Forelimb muscle (tissue), 1 donor: ENCODE measurements at places on chromosomes 13 and 19. TPM values are rescaled to one million over a fixed set of nuclear protein-coding genes. Genes with fewer than 3 reads are reported as not detected.

The KLC3 gene
- polyA plus RNA-seq, result 0.20 TPM

The OR7D4 gene
- not detected for polyA plus RNA-seq

The ZNF414 gene
- 13.8 TPM for polyA plus RNA-seq

The WDR62 gene
- polyA plus RNA-seq, result 2.5 TPM

The CYP4F8 gene
- not detected for polyA plus RNA-seq

The ZSCAN1 gene
- polyA plus RNA-seq, result 0.91 TPM

The ATP4A gene
- not detected for polyA plus RNA-seq

The CEACAM5 gene
- polyA plus RNA-seq, result not detected

The NDUFB7 gene
- 132 TPM for polyA plus RNA-seq

The DIAPH3 gene
- polyA plus RNA-seq, result 6.5 TPM

The C1QTNF9B gene
- 2.0 TPM for polyA plus RNA-seq

- DNase-seq, result no peak
Measured at GRCh38 chr19:46081928-46082727, 41.3 kb upstream of the IGFL4 start.

DNA sequence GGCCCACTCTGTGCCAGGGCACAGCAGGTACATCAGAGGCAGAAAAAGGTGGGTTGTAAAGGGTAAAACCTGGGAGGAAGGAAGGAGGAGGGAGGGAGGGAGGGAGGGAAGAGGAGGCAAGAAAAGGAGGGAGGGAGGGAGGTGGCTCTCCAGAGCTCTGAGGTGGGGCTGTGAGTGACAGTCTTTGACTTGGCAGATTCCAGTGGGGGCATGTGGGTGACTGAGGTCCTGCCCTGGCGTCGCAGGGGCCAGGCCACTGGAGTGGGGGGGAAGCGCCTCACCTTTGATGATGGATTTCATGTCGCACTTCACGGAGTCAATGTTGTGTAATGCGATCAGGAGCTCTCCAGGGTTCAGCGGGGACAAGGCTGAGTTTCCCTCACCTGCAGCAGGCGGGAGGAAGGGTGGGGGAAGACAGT lies 6.0 kb upstream of the RSPH6A start:
- DNase-seq, result no peak

DNA sequence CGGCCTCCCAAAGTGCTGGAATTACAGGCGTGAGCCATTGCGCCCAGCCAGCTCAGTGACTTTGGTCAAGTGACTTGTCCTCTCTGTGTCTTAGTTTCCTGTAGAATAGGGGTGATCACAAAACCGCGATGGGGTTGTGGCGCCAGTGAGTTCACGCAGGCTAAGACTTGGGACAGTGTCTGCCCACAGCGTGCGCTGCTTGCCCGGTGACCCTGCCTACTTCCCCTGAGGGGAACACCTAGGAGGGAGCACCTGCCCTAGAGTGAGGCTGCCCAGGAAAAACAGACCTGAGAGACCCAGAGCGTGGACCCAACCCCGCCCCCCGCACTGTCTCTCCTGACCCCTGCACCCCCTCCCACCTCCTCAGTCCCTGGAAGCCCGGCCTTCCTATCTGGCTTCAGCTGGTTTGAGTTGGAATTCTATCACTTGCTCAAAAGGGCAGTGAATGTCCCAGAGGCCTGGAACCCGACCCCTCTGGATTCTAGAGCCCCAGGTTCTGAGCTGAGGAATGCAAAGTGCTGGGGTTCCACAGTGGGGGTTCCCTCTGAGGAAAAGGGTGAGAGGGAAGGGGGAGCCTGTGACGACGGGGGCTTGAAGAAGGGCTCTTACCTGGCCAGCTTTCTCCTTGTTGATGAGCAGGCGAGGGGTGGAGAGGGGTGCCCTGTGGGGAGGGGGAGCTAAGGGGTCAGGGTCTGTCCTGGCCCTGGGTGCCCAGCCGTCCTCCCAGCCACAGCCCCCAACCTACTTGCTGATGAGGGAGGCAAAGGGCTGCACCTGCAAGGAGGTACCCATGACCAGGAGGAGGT lies 2.2 kb upstream of the RINL start:
- DNase-seq, result no peak

- no peak for DNase-seq
Measured at GRCh38 chr19:30374865-30375552, 2.8 kb downstream of the ZNF536 start.

DNA sequence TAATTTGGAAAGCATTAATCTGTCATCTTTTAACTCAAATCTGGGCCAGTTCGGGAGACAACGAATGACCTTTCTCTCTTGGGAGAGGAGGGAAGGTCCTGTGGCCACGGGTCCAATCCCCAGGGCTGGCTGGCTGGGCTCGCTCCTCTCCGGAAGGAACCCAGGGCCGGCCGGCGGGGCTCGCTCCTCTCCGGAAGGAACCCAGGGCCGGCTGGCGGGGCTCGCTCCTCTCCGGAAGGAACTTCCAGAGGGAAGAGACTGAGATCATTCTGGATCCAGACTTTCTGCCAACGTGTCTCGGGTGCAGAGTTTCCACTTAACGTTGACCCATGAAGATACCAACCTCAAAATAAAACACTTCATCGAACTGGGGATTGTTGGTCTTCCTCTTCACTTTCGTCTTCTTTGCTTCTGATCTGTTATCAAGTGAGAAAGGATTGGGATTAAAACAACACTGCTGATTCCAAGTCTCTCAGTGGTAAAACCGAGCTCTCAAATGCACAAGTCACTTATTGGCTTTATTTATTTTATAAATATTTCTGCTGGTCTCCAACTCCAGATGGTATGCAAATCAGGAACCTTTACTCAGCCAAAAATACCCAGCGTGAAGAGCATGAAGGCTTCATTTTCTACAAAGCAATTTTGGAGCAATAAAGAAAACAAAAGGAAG lies 53.3 kb upstream of the C13orf46 start:
- DNase-seq, result no peak

- no peak for DNase-seq
Measured at GRCh38 chr19:2457394-2458037, 757 bp upstream of the LMNB2 start.

GRCh38 chr13:62294244-62294643 lies 878.6 kb upstream of the PCDH20 start:
- no peak for DNase-seq

DNA sequence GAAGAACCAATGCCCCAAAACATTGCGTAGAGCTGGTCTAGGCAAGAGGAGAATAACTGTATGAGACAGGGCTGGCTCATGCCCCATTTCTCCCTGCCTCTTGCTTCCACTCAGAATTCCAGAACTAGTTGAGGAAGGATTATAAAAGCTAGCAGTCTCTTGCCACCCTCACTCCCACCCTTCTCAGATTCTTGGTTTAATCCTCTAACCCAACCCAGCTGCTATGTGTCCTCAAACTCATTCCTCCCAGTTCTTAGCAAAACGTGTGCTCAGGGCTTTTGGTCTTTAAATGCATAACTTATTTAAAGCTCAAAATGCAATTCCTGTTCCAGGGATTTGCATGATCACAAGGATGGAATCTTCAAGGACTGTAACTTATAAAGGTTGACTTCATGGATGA lies 466.3 kb downstream of the COG6 start:
- no peak for DNase-seq

DNA sequence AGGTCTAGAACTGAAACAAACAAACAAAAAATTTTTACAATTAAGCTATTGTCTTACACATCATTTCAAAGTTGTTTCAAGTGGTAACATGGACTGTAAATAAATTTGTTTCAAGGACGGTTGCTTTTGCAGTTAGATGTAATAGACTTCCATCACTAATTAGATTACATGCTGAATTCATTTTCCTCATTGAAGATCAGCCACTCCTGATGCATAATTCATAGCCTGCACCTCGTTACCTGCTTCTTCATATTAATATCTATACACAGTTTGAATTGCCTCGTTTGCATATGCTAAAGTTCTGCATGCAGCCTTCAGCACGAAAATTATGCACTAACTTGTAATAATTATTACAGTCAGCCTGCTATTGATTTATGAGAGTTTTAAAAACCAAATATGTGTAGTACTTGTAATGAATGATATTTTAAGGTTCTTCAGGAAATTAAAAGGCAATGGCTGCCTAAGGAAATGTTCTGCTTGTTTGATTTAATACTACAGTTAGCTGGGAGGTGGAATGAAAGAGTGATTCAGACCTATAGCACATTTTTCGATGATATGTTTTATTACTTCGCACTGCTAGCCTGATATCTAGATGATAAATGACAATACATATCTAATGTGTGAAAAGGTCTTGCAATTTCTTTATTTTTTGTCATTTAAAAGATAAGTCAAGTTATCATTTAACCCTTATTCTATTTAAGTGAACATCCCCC lies 184.9 kb downstream of the DACH1 start:
- DNase-seq, result no peak

- DNase-seq, result no peak
Measured at GRCh38 chr13:73902847-73903246, 231.4 kb downstream of the KLF12 start.

DNA sequence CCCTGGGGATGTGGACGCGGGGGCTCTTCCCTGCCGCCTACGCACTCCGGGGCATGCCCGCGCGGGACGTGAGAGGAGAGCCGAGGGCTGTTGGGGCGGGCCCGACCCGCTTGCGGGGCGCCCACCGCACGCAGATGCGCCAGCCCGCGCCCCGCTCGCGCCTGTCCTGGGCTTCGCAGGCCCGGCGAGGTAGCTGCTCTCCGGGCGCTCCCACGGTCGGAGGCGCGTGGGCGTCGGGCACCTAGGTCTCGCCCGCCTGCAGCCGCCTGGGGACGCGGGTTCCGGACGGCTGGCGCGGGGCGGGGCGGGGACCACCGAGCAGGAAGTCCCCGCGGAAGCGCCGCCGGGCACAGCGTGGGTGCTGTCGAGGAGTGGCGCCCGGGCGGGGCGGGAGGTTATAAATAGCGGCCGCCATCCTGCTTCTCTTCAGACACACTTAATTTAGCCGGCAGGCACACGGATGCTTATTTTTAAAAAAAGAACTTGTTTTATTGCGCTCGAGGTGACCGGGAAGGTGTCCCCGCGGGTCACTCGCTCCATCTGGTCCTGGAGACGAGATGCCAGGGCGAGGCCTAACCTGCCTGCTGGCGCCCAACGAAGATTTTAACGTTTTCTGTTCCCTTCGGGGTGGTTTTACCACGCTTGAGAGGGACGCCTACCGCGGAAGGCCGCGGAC lies 561 bp upstream of the GJA3 start:
- no peak for DNase-seq

DNA sequence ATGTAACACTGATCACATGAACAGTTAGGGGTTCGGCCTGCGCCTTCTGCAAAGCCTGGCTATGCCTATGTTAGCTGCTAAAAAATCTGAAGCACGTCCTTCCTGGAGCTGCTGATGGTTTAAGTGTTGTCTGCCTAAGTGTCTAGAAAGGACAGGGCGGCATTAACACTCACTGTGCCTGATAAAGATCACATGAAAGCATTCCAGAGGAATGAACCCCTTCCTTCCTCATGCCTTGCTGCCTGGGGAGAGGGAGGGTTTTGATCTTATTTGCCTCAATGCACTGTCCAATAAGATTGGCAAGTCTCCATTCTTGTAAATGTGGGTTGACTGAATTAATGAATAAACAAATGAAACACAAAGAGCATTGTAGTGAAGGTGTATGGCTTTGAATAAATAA lies 5.2 kb downstream of the DOCK9 start:
- DNase-seq, result no peak

DNA sequence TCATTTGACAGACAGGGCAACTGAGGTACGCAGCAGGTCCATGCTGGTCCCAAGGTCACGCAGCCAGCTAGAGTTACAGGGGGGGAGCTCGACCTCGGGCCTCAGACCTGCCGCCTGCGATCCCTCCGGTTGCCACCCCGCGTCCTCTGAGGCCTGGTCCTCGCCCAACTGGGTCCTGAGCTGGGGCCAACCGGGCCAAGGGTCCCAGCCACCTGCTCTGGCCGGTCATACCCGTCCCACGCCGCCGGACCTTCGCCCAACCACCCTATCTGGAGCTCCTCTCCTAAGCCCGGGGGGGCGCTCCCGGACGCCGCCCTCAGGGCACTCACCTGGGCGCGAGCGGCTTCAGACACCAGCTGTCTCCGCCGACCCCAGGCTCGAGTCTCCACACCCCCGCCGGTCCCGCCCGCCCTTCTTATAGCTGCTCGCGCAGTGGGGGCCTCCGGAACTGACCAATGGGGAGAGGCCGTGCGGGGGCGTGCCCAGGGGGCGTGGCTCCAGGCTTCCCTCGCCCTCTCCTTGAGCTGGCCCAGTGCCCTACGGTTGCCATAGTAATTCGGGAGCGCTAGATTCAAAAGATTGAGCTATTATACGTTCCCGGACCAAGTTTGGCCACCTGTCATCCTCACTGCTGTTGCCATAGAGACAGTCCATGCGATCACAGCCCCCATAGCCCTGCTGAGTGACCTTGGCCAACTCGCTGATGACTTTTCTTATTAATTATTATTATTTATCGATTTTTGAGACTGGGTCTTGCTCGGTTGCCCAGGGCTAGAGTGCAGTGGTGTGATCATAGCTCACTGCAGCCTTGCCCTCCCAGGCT lies at the start of gene PLIN5:
Gene PLIN5, minus strand, starts transcription at position 389 of the 823 bp plus-strand sequence. CDS start 1,150 bp downstream, outside the sequence.
- DNase-seq, result no peak

- no peak for DNase-seq
Measured at GRCh38 chr13:32473650-32474049, 45.7 kb upstream of the N4BP2L1 start.

DNA sequence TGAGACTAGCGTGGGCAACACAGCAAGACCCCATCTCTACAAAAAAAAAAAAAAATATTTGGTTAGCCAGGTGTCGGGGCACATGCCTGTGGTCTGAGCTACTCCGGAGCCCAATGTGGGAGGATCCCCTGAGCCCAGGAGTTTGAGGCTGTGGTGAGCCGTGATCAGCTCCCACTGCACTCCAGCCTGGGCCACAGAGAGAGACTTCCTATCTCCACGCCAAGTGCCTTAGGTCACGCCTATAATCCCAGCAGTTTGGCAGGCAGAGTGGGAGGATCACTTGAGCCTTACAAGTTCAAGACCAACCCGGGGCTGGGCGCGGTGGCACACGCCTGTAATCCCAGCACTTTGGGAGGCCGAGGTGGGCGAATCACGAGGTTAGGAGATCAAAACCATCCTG lies 8.7 kb upstream of the ADAT3 start:
- no peak for DNase-seq

DNA sequence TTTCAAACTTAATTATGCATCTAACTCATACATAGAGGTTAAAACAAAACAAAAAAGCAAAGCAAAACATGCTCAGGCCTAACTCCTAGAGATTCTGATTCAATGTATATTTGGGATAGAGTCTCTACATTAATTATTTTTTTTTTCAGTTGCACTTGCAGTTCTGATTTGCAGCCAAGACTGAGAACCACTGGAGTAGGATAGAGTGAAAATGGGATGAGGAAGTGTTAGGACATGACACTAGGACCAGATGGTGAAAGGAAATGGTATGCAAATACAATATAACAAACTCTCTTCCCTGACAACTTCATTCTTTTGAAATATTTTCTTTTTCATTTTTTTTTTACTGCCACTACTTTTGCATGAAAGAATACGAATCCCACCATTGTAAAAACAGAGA lies 1.8 kb downstream of the CCDC122 start:
- DNase-seq, result no peak

GRCh38 chr19:12187625-12188024 lies 24.7 kb downstream of the ZNF136 start:
- DNase-seq, result no peak

GRCh38 chr13:44133626-44134025 lies 240.0 kb upstream of the SERP2 start:
- no peak for DNase-seq

DNA sequence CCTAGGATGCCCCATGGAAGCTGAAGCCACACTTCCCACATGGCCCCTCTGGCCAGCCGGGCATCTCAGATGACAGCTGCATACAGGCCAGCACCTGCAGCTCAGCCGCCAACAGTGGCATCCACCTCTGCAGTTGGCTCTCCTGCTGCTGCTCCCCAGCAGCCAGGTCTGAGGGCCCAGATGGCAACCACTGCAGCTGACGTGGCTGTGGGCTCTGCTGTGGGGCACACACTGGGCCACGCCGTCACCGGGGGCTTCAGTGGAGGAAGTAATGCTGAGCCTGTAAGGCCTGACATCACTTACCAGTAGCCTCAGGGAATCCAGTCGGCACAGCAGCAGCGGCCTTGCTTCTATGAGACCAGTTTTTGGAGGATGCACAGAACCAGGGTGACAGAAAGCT lies 45.3 kb upstream of the LSM14A start:
- no peak for DNase-seq
